ENCODE measurements at places on chromosomes 6 and 20.

GRCh38 chr20:42179768-42180167 is 561.6 kb upstream of the CHD6 start:
- no peak for DNase-seq

GRCh38 chr6:144179237-144179636 is 28.9 kb downstream of the STX11 start:
- DNase-seq = no peak

DNA sequence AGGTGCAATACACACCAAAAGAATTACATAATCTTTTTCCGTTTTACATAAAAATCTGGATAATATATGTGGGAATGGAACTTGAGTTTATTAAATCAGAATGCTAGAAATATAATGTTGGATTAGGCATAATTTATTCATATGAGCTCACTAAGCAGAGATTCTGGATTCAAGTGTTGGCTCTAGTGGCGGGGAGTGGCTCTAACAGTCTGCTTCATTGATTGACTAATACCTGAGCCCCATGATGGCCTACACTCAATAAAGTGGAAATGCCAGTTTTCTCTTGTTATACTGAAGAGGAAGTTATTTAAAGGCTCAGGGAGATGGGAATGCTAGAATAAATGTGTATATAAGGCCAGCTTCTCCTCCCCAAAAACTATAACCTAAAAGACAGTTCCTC is 285.5 kb upstream of the MOCS1 start:
- no peak for DNase-seq

- DNase-seq = no peak
Observed at GRCh38 chr6:170221753-170222400, 69.0 kb downstream of the DLL1 start.

- no peak for DNase-seq
Observed at GRCh38 chr6:151241853-151242252, 2.1 kb downstream of the AKAP12 start.

- peak; percentile 9 for DNase-seq
Observed at GRCh38 chr20:40687384-40688128, 1.5 kb downstream of the MAFB start.

- DNase-seq = peak; percentile 37
Observed at GRCh38 chr6:156776470-156776839, 723 bp upstream of the ARID1B start.

- no peak for DNase-seq
Observed at GRCh38 chr6:53159558-53159957, 10.9 kb upstream of the GCM1 start.

GRCh38 chr6:145080651-145081050 is 654.7 kb downstream of the EPM2A start:
- no peak for DNase-seq
